ENCODE measurements at places on chromosomes 1 and 21.

- DNase-seq: no peak
Measured at GRCh38 chr1:167136191-167136614, 42.3 kb downstream of the STYXL2 start.

DNA sequence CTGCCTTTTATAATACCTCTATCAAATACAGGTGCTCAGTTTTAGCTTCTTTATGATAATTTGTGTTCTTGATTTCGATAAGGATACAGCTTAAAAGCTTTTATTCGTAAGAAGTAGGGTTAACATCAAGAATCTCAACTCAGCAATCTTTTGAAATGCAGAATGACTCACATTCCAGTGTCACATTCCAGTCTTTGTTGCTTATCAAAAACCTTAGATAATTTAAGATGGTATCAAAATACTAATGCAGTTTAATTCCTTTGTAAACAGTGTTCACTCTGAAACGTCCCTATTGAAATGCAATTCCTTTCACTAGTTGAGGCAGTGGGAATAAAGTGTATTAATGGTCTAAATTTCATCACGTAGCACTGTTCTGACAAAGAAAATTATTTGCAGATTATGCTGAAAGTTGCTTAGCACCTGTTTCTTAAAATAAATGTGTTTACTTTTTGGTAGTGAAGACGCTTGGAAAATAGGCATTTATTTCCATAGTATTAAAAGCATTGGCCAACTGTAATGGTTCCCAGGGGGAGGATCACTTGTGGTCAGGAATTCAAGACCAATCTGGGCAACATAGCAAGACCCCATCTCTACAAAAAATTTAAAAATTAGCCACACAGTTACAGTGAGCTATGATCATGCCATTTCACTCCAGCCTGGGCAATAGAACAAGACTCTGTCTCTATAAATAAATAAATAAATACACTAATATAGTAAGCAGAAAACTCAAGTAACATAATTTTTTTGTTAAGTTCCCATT is 10.1 kb upstream of the CNN3 start:
- no peak for DNase-seq

GRCh38 chr1:59151387-59151761 is 145.5 kb upstream of the FGGY start:
- no peak for DNase-seq

DNA sequence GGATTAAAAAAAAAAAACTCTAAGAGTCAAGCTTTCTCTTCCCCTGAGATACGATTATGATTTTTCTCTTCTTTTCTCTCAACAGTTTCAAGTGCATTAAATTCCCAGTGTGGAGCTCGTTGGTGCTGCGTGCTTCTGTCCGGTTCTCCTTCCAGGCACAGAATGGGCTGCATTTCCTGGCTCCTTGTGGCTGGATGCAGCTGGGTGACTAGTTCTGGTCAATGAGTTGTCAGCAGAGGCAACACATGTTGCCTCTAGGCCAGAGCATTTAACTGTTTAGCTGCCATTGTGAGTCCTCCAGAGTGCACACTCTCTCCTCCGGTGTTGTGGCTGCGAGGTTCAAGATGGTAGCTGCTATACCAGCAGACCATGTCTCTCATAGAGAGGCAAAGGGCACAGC is 312.9 kb downstream of the RRAGC start:
- no peak for DNase-seq

- DNase-seq: no peak
Measured at GRCh38 chr1:95201905-95202304, 32.1 kb upstream of the RWDD3 start.

- DNase-seq: no peak
Measured at GRCh38 chr1:111154021-111154999, 14.3 kb downstream of the CEPT1 start.

GRCh38 chr1:210669951-210670350 is 341.2 kb downstream of the HHAT start:
- DNase-seq: no peak

GRCh38 chr1:234667600-234668576 is 57.9 kb upstream of the IRF2BP2 start:
- no peak for DNase-seq

GRCh38 chr1:189500778-189501177 is 976.9 kb downstream of the BRINP3 start:
- no peak for DNase-seq

- DNase-seq: no peak
Measured at GRCh38 chr21:41753006-41753898, 13.6 kb downstream of the RIPK4 start.

GRCh38 chr21:44766818-44767354 is 34.7 kb downstream of the UBE2G2 start:
- no peak for DNase-seq

DNA sequence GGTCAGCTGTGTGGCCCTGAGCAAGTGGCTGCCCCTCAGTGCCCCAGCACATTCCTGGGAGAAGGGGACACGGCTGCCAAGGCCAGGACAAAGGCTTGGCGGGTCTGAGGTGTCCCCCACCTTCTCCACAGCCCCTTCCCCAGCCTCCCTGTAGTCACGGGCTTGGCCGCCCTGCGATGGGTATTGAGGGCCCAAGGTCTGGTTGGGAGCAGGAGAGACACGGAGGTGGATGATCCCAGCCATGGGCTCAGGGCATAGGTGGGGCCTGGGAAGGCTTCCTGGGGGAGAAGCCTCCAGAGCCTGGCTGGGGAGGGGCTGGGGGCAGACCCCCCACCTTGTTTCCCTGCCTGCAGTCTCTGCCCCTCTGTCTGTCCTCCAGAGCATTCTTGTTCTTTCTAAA is 27.0 kb downstream of the TTC39A start:
- no peak for DNase-seq

- DNase-seq: no peak
Measured at GRCh38 chr21:27112186-27112585, 145.3 kb upstream of the ADAMTS5 start.

- no peak for DNase-seq
Measured at GRCh38 chr21:23949493-23949892, 1657.8 kb downstream of the MRPL39 start.

DNA sequence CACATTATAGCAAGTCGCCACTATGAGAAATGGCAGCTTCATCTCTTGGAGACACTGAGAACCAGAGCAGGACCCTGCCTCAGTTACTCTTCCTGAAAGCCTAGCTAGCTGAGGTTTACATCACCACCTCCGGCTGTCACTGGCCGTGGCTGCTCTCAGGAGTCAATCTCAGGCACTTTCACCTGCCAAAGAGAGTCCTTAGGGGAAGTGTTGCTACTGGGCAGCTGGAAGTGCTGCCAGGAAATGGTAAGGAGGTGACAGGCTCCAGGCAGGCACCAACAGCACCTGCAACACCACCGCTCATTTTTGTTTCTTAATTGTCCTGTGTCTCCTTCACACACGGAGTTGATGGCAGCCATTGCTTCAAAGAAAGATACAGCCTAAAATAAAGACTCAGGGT is 92.5 kb downstream of the DSCAM start:
- DNase-seq: no peak

GRCh38 chr21:17789656-17790055 is 29.5 kb downstream of the C21orf91 start:
- no peak for DNase-seq

- no peak for DNase-seq
Measured at GRCh38 chr1:55572878-55573734, 357.9 kb upstream of the USP24 start.

- DNase-seq: no peak
Measured at GRCh38 chr21:44647222-44647552, 973 bp downstream of the KRTAP10-11 start.

DNA sequence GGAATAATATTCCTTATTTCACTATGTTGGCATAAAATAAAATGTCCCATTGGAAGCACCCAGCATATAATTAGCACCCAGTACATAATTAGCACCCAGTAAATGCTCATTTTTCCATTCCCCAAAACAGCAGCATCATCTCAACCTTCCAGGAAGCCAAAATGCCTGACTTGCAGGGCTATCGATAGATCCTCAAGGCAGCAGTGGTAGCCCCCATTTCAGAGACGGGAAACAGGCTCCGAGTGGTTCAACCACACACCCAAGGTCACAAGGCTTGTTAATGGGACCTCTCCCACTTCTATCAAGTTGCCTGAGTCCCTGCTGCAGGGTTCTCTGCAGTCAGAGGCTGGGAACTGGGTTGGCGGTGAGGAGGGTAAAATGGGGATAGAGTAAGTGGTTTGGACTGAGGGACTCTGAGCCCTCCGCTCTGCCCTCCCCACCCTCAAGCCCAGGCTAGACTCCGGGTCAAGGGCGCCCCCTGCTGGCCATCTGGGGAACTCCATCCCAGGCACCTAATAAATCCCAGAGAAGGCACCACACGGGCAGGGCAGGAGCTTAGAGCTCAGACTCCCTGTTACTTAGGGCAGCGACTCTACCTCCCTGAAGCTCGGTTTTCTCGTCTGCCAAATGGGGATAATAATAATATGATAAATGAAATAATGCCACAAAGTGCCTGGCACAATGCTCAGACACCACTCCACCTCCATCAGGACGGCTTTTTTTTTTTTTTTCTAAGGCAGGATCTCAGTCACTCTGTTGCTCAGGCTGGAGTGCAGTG is 21.9 kb upstream of the LAPTM5 start:
- peak; percentile 85 for DNase-seq

DNA sequence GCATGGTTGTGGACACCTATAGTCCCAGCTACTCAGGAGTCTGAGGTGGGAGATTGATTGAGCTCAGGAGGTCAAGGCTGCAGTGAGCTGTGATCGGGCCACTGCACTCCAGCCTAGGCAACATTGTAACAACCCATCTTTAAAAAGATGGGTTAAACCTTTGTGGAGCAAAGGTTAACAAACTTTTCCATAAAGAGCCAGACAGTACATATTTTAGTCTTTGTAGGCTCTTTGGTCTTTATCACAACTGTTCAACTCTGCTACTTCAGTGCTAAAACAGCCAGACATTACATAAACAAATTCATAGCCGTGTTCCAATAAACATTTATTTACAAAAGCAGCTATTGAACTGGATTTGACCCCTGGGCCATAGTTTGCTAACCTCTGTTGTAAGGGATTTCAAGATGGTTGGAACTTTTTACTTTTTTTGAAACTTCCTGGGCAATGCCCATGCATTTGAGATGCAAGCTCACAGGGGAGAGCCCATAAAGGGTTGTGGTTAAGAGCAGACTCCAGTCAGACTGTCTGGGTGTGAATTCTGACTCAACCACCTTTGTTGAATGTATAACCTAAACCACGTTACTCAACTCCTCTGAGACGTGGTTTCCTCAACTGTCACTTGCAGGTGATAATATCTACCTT is 10.8 kb downstream of the INAVA start:
- DNase-seq: no peak

DNA sequence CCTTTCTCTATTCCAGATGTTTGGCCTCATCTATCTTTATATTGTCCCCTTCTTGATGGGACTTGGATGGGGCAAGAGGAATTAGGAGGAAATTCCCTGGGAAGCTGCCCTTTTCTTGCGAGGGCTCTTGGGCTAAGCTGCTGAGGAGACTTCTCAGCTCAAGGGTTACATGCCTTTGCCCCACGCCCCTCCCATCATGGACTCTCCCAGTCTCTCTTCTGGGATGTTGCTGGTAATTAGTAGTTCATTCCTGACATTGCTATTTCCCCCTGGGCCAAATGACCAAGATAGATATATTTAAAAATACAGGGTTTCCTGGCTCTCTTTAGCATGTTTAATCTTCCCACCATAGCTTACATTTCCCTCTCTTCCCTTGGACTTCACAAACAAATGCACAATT is 90.6 kb upstream of the RALGPS2 start:
- no peak for DNase-seq

- DNase-seq: no peak
Measured at GRCh38 chr1:82323144-82323841, 522.6 kb downstream of the ADGRL2 start.

- no peak for DNase-seq
Measured at GRCh38 chr1:159974350-159974965, 20.4 kb upstream of the SLAMF9 start.

DNA sequence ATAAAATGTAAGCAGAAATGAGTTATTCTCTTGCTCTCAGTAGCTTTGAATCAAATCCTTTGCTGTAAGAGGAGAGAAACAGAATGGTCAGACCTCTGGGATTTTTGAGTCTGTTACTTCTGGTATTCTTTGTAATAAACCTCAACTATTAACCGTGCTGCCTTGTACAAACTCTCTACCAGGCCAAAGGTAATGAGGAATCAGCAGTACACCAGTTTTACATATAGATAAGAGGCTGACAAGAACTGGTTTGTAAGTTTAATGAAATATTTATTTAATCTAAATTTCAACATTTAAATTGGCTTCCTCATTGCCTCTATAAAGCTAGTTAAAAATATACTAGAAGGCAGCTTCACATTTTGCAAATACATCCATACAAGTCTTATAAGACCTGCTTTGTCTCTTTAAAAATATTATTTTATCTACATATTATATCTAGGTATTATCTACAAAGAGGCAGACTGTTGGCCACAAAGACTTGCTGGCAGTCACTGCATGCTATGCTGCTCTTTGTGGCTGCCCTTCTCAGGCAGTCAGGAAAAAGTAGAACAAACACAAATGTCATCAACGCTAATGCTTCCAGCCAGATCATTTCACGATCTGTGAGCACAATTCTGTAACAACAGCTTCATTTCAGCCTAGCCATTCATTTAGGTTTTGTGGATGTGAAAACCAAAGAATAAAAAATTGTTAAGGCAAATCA is 173.0 kb downstream of the GABPA start:
- no peak for DNase-seq

DNA sequence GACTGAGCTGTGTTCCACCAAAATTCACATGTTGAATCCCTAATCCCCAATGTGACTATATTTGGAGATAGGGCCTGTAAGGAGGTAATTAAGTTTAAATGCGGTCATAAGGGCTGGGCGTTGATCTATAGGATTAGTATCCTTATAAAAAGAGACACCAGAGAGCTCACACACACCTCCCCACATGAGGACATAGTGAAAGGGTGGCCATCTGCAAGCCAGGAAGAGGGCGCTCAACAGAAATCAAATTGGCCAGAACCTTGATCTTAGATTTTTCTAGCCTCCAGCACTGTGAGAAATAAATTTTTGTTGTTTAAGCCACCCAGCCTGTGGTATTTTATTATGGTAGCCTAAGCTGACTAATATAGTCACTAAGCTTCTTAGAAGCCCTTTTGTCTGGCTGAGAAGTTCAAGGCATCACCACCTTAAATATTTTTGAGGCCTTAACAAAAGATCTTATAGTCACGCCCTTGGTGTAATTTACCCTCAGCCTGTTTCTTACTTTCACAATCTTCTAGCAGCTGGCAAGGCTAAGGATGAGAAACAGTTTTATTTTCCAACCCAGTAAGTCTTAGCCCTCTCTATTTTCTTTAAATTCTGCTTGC is 28.8 kb downstream of the GORAB start:
- DNase-seq: no peak

DNA sequence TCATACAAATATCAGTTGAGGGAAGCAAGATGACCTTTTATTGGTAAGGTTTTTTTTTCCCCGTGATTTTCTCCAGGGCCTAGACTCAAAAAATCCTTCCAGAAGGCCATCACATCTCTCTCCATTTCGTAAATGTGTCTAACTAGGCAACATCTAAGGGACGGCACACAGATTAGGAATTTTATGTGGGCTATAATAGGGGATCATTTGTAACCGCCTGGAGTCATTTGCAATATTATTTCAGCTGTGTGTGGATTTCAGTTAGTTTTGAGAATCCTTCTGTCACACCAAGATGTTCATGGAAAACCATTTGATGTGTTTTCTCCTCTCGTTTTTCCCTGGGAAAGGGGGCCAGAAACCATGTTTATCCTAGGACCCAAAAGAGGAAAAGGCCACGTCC is 63.1 kb downstream of the ATP5PO start:
- DNase-seq: no peak

GRCh38 chr1:159869173-159869572 is 6.7 kb upstream of the VSIG8 start:
- DNase-seq: no peak

Data from germinal center (tissue), 1 donor.